ENCODE measurements at places on chromosomes 1 and 21.

DNA sequence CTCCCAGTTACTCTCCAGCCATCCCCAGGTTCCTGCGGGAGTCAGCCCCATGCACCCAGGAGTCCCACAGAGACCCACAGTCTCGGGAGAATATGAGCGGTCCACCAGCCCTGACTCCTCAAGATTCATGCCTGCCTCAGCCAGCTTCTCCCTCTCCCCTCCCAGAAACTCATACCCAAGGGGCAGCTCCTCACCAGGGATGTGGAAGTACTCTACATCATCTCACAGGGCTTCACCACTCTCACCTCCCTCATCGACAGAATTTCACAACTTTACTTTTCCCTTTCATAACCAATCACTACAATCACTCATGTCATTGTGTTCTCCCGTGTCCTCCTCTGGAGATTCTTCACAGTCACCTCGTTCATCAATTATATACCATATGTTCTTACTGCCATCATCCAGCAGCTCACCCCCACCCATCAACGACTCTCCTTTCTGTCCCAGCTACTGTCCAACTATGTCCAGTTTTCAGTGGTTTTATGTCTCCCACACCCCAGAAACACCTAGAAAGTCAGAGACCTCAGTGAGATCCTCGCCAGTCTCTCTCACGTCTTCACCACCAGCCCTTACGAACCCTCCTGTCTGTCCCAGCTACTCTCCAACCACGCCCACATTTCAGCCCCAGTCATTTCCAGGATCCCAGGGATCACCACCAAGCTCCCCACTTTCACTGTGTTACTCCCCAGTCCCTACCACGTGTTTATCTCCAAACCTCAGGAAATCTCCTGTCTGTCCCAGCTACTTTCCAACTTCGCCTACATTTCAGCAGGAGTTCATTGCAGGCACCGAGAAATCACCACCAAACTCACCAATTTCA, 1530.1 kb upstream of the TPTE start:
- DNase-seq: no peak

DNA sequence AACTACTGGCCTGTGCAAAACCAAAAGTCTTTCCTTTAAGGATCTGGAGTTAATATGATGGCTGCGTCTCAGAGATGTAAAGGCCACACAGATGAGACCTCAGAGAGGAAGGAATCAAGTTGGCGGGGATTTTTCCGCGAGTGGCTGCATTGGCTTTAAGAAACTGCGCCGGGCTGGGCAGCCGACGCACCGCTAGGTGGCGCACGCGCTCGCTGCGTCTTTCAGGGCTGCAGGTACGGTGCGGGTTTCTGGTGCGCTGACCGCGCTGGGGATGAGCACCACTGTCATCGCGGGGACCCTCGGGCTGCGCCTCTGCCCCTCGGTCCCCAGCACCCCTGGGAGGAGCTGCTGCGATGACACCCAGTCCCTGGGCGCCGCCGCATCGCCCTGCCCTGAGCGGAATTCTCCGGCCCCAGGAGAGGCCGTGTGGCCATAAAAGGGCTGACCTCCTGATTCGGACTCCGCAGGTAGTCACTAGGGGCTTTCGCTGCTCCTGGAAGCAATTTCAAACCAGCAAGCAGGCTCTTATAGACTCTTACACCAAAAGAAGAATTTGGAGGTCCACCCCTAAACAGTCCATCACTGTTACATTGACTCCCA, 241.0 kb downstream of the KCNJ6 start:
- DNase-seq: peak; percentile 42

DNA sequence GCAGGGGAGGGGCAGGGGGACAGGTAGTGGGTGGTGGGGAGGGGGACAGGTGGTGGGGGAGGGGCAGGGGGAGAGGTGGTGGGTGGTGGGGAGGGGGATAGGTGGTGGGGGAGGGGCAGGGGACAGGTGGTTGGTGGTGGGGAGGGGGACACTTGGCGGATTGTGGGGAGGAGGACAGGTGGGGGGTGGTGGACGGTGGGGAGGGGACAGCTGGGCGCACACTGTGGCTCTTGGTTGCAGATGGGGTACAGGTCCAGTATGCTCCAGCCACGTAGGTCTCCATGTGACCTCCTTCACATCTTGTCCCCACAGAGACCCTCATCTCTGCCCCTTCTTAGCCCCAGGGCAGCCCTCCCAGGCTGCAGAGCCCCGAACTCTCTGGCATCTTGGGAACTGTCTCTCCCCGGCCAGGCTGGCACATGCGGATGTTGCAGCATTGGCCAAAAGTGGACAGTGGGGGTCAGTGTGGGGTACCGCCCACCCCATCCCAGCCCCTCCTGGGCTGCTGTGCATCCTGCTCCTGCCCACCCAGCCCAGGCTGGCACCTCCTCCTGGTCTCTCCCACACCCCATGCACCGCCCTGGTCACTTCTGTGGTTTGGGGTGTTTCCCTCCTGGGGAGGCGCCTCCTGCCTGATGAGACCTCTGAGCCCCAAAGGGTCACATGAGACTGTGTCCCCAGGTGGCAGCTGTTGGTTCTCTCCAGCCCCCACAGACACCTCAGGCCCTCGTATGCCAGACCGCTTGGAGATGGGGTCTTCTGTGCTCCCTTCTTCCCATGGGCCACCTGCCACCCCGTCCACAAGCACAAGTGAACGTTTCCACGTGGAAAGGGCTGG, 7.6 kb upstream of the SLC19A1 start:
- no peak for DNase-seq

- no peak for DNase-seq
Measured at GRCh38 chr1:211182746-211183145, 48.8 kb upstream of the KCNH1 start.

GRCh38 chr1:6490181-6491080, 1.0 kb downstream of the PLEKHG5 start:
- peak; percentile 83 for DNase-seq

GRCh38 chr21:42056468-42056867, 14.6 kb upstream of the UMODL1 start:
- no peak for DNase-seq

DNA sequence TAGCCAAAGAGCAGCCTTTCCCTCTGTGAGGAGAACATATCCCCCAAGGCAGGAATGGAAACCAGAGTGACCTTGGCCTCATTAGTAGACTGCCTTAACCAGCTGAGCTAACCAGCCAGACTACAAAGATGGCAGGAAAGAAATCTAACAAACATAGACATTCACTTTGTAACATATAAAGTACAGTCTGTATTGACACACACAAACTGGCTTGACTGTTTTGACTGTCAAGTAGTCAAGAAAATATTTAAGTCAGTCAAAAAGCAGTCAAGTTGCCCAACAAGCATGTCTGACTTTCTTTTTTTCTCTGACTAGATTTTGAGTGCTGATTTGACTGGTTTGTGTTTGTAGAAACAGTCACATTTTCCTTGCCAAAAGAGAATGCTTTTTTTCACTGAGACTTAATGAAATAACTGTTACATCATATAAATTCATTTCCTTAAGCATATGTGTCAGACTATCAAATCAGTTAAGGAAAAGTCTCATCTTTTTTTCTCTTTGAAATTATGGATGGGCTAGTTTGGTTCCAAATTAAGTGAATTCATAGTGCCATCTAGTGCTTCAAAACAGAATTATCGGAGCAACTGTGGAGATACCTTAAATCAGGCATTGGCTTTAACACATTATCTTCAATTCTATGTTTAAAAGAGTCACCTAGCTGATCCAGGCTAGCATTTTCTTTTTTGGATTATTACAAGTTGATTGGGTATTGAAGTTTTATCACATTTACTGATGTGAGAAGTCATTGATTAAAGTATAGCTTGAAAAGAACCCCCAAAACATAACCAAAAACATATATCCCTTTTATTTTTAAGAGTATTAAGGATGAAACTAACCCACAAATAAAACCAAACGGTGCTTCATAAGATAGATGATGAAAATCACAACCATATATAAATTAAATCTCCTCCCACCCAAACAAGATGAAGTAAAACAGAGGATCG, 75.0 kb downstream of the ATP6V1G3 start:
- DNase-seq: peak; percentile 84

- DNase-seq: no peak
Measured at GRCh38 chr1:182189535-182190066, 128.1 kb upstream of the ZNF648 start.

- no peak for DNase-seq
Measured at GRCh38 chr1:155974208-155975115, 3.9 kb downstream of the ARHGEF2 start.

- DNase-seq: peak; percentile 87
Measured at GRCh38 chr1:39406533-39407450, 84.6 kb upstream of the BMP8A start.

GRCh38 chr1:20603504-20604464, 14.9 kb downstream of the CDA start:
- DNase-seq: peak; percentile 97

GRCh38 chr1:18820791-18821641, 38.4 kb downstream of the TAS1R2 start:
- DNase-seq: peak; percentile 56

- DNase-seq: no peak
Measured at GRCh38 chr1:1430992-1431844, 4.3 kb upstream of the VWA1 start.

- DNase-seq: no peak
Measured at GRCh38 chr1:58905628-58906221, 121.9 kb upstream of the JUN start.

DNA sequence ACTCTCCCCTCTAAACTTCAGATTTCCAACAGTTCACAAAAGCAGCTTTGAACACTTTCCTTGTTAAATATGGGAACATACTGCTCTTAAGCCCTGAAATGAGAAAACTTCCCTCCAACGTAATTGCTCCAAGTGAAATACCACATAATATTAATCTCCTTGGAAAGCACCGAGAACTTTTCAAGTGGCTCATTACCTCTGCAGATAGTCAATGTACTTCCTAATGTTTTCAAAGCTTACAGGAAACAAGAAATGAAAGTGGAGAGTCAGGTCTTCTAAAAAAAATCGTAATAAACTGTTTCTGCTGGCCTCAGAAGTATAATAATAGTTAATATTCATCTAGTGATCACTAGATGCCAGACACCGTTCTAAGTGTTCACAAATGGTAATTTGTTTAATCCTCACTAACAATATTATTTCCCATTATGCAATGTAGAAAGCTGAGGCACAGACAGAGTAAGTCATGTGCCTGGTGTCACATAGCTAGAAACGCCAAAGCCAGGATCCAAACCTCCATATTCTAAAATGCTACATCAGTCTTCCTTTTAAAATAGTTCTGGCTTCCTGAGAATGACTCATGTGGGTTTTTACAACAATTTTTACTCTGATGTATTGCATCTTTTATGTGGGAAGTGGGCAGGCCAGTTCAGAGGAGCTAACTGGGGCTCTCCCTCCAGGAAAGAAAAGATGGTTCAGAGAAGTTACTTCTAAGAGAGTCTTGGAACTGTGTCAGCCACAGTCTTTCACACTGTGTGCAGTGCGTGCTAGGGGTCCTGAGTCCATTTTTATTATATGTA, 177.2 kb downstream of the PLPPR4 start:
- DNase-seq: peak; percentile 66

DNA sequence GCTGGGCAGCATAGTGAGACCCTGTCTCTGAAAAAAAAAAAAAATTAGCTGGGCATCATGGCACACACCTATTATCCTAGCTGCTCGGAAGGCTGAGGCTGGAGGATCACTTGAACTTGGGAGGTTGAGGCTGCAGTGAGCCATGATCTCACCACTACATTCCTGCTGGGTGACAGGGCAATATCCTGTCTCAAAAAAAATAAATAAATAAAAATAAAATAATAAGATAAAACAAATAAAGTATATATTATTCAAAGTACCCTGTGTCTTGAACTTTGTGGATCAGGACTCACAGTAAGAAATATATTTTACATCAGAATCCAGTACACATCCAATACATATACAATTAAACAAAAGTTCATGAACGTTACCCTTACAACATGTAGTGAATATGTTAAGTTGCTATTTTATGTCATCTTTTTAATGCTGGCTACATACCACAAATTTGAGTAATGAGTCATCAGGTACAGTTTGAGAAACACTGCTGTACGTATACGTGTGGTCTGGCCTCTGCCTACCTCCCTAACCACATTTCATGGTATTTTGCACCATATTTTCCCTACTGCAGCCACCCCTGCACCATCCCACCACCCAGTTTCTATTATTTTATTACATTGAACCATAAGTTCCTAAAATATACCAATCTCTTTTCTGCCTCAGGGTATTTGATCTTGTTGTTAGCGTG, 4.4 kb downstream of the NME7 start:
- peak; percentile 94 for DNase-seq

- DNase-seq: peak; percentile 95
Measured at GRCh38 chr21:25107708-25108107, 499.6 kb downstream of the MRPL39 start.

- DNase-seq: peak; percentile 17
Measured at GRCh38 chr1:54361342-54361741, 44.9 kb downstream of the SSBP3 start.

DNA sequence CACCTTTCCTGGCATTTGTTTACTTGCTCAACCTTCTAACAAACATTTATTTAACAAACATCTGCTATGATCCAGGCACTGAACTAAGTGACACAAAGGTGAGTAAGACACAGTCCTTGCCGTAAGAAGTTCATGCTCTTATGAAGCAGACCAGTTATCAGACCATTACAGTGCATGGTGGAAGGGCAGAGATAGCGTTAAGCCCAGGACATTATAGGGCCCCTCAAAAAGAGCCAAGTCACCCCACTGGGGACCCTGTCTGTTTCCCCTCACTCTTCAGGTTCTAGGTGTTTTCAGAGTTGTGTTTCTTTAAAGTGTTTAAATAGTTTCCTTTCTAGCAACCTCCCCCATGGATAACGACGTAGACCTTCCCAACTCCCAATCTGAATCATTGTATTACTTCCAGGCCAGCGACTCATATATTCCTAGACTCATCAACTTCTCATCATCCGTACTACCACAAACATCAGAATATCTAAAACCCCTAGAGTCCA, 39.3 kb downstream of the TCP10L start:
- peak; percentile 60 for DNase-seq

DNA sequence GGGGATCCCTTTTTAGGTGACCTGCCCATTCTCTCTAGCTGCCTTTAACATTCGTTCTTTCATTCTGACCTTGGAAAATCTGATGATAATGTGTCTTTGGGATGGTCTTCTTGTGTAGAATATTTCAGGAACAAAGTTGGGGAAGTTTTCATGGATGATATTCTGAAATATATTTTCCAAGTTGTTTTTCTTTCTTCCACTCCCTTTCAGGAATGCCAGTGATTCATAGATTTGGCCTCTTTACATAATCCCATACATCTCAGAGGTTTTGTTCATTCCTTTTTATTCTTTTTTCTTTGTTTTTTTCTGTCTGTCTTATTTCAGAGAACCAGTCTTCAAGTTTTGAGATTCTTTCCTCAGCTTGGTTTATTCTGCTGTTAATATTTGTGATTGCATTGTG, 13.9 kb upstream of the SCMH1 start:
- peak; percentile 62 for DNase-seq

- no peak for DNase-seq
Measured at GRCh38 chr1:154288661-154289060, 16.2 kb downstream of the HAX1 start.

- DNase-seq: no peak
Measured at GRCh38 chr1:88272216-88272615, 411.9 kb upstream of the PKN2 start.

GRCh38 chr1:212930986-212931678, 19.2 kb upstream of the VASH2 start:
- DNase-seq: no peak

GRCh38 chr21:34844924-34845238, 176.1 kb downstream of the CLIC6 start:
- no peak for DNase-seq

GRCh38 chr1:8847990-8848389, 30.5 kb downstream of the ENO1 start:
- DNase-seq: no peak

Data from fibroblast of skin of right biceps (primary cell).